CD4-positive, alpha-beta T cell treated with Interleukin-1 beta for 1 hour (primary cell): ENCODE measurements at places on chromosomes 7 and 10.

GRCh38 chr7:32941681-32942414 is 15.4 kb upstream of the FKBP9 start:
- DNase-seq, result no peak

- no peak for DNase-seq
Measured at GRCh38 chr10:34922138-34922537, 107.0 kb upstream of the PARD3 start.

DNA sequence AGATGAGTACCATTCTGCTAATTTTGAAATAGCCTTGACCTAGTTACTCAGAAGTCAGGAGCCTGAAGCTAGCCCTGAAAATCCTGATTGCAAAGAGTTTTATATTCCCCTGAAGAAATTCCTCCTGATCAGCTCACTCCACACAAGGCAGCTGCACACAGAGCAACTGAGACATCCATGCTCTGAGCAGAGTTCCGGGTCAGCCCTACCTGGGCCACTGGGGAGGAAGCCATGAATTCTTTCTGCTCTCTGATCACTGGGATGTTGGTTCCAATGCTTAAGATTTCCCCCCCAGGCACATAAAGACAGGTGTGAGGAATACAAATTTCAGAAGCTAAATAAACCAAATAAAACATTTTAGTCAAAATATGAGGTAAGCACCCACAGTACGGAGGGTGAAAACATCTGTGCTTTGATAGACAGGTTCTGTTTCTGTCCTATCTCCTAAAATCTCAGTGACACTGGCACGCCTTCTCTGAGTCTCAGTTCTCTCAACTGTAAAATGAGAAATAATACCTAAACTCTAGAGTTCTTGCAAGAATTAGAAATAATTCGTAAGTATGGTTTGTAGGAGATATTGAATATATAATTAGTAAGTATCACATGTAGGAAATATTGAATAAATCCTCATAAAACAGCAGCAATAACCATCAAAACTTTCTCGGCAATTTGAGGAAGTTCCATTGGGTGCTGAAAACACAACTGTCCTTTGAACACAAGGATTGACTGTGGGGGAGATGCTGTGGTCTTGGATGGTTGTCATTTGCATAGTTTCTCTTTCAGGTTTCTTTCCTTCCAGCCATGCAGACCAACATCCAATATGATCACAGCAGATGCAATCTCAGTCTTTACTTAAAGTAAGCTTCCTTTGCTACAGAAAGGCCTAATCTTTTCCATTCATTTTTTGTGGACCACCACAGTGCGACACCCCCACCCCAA is 133.0 kb upstream of the TNS3 start:
- no peak for DNase-seq

DNA sequence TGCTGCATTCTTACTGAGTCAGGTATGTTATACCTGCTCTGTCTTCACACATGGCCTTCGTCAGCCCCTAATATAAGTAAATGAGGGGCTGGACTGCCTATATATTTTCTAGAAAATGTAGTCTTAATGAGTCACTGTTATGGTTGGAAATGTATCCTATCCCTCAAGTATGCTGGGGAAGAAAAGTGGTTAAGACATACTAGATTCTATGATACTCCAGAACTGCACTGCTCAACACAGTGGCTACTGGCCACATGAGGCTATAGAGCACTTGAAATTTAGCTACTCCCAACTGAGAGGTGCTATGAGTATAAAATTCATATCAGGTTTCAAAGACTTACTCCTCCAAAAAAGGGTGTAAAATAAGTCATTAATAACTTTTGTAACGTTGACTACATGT is 104.3 kb upstream of the STEAP1B start:
- DNase-seq, result no peak

GRCh38 chr7:50712252-50713122 is 70.2 kb downstream of the GRB10 start:
- DNase-seq, result no peak

DNA sequence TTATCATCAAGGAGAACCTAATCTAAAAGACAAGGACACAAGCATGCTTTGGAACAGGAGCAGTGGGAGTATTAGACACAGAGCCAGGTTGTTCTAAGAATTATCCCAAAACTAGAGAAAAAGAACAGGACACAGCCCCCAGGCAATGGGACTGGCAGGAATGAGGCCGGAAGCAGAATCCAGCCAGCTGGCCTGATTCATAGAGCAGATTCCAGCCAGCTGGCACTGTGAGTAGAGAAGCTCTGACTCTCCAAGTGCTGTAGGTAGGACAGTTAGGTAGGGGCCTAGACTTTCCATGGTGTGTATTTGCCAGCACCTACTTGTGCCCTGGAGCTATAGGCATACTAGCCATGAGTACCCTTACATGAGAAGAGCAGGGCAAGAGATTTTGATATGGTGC is 13.3 kb upstream of the RAB18 start:
- no peak for DNase-seq

GRCh38 chr10:112816033-112816430 is 134.0 kb upstream of the TCF7L2 start:
- no peak for DNase-seq

- DNase-seq, result no peak
Measured at GRCh38 chr7:132145466-132145865, 430.8 kb downstream of the PLXNA4 start.

DNA sequence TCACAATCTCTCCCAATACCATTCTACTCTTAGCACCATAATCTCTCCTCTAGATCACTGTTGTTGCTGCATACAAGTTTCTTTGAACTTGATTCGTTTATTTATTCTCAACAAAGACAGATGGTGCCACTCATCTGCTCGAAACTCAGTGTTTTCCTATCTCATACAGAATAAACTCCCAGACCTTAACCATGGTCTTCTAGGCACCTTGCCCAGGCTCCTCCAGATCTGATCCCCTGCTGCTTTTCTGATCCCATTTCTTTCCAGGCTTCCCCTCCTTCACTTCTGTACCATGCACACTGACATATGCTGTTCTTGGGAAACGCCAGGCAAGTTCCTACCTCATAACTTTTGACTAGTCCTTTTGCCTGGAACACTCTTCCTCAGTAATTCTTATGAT is 645.7 kb downstream of the DNAJB9 start:
- DNase-seq, result no peak

DNA sequence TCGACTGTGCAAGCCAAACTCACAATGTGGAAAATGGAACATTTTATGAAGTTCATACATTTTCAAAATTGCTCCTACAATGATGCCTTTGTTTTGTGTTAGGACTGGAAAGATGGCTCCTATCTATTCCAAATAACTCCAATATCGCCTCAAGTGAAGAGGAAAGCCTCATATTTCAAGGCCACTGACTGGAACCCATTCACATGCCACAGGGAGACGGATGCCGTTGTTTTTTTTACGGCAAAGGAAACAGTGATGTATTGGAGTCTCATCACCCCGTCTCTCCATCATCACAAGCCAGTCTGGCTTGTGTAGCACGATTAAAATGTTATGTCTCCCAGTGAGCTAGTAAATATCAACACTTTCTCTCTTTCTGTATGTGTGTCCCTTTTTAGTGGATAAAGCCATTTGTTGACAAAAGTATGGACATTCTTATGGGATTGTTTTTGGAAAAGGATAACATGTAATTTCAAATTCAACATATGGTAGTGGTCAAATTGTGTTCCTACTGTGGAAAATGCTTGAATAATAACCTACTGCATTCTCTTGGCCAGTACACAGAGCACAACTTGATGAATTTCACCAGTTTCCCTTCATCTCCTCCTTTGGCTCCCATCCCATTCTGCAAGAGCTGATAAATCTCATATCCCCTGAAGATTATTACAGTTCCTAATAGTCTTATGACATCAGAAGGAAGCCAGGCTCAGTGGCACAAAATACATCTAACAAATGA is 109.5 kb upstream of the PITRM1 start:
- no peak for DNase-seq

- DNase-seq, result no peak
Measured at GRCh38 chr7:50717181-50717580, 65.5 kb downstream of the GRB10 start.

- DNase-seq, result no peak
Measured at GRCh38 chr7:7966141-7966734, 2.4 kb upstream of the GLCCI1 start.

- no peak for DNase-seq
Measured at GRCh38 chr10:122336332-122336731, 38.2 kb upstream of the PLEKHA1 start.

GRCh38 chr10:22851865-22852239 is 76.0 kb upstream of the ARMC3 start:
- DNase-seq, result no peak

DNA sequence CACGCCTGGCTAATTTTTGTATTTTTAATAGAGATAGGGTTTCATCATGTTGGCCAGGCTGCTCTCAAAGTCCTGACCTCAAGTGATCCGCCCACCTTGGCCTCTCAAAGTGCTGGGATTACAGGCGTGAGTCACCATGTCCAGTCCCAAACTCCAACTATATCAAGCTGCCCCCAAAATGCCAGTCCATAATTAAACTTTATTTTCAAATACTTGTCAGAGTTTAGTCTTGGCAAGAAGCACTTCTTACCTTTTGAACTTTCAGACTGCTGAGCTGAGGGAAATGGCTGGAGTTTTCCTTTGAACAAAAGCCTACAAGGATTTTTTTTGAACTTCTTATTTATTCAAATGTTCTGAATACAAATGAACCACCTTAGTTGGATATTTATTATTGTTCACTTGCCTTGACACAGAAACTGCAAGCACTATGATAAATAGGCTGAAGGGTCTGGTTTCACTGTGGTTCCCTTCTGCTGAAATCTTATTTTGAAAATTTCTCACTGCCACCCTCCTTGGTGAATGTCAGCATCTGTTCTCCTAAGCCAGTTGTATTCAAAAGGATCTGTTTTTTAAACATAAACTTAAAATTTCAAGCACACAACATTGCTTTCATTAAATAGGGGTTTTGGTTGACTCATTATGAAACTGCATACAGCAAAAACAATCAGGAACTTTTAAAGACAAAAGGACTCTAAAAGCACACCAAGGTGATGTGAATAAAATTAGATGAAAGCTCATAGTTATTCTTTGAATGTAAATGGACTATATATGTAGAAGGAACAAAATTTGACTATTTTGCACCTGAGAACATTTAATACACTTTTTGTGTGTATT is 101.7 kb upstream of the SLC26A5 start:
- DNase-seq, result no peak

DNA sequence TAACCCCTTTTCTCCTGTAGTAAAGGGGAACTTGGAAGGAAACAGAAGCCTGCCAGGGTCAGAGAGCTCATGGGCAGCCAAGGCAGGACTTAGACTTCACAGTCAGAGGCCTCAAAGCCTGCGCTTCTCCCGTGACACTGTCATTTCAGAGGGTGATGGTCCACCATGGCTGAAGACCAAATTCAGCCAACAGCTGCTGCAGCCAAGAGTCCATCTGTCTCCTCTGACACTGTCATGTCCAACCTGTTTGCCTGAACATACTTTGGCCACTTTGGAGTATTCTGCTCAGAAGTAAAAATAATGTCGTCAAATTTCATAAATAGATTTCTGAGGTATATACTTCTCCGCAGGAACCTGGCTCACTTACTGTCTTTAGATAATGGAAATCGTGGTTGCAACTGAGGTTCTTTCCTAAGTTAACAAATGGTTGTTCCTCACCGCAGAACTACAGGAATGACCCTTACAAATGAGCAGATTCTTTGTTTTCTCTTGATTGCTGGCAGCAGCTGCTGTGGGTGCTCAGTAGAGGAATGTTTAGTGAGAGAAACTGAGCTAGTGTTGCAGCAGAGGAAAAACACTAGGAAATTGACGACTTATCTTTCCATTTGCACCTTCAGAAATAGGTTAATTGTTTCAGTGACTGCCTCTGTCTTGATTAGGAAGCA is 626.5 kb downstream of the SDK1 start:
- DNase-seq, result no peak

GRCh38 chr7:45511721-45512597 is 62.2 kb upstream of the ADCY1 start:
- DNase-seq, result no peak

- DNase-seq, result no peak
Measured at GRCh38 chr7:47528471-47528870, 53.4 kb downstream of the TNS3 start.

DNA sequence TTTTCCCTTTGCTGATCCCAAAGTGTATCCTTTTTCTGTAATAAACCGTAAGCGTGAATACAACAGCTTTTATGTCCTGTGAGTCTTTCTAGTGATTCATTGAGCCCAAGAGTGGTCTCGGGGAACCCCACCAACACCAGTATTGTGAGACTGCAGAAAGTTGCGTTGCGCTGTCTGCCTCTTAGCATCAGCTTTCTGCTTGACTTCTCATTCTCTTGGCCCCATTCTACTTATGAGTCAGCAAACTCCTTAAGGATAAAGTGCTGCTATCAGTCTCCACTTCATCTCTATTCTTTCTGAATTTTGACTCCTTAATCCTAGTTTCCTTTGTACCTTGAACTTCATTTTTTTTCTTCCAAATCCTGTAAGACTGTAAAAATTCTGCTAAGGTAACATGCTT is 184.3 kb upstream of the MBL2 start:
- no peak for DNase-seq

GRCh38 chr10:59000162-59000825 is 176.1 kb upstream of the PHYHIPL start:
- no peak for DNase-seq

DNA sequence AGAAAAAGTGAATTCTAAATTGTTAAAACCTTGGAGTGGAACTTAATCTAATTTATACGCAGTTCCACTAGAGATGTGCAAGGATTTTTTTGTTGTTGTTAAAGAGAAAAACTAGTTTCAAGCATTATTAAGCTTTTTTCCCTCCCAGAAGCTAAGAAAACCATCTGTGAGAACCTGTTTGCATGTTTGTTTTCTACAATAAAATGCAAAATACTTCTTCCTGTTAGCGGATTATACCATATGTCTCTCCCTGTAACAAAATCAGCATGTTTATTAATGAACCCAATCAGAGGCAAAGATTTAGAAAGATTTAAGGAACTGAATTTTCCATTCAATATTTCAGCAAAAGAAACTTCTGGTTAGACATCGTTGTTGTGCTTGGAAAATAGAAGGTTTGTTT is 579.8 kb upstream of the GALNT17 start:
- DNase-seq, result no peak

GRCh38 chr7:35019801-35020200 is 17.5 kb downstream of the DPY19L1 start:
- DNase-seq, result no peak

- DNase-seq, result no peak
Measured at GRCh38 chr7:112072541-112073245, 133.5 kb downstream of the DOCK4 start.

GRCh38 chr10:63157845-63158624 is 24.9 kb downstream of the NRBF2 start:
- peak; percentile 44 for DNase-seq

GRCh38 chr10:103429647-103430046 is 22.5 kb downstream of the CALHM2 start:
- no peak for DNase-seq

DNA sequence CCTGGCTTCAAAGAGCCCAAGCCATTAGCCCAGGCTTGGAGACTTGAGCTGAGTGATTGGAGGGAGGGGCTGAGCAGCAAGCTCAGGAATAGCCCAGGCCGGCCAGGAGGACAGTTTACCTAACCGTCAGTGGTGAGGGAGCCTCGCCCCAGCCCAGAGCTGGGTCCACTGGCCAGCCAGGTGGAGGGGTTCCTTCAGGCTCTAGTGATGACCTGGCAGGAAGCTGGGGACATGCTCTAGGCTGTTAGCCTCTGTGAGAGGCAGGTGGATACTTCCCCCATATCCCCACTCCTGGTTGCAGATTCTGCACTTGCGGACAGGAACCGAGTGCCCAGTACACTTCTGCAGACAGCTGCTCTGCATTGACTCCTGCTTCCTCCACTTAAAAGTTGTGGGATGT is 61.2 kb upstream of the ANTXRL start:
- no peak for DNase-seq

GRCh38 chr10:16116404-16117304 is 256.3 kb upstream of the MINDY3 start:
- no peak for DNase-seq
